ENCODE measurements at places on chromosomes 16 and 17. TPM values are rescaled to one million over a fixed set of nuclear protein-coding genes. Genes with fewer than 3 reads are reported as not detected.

The ARRB2 gene
- total RNA-seq: 201 TPM

The EPX gene
- under 0.01 TPM for total RNA-seq

The CDH13 gene
- total RNA-seq: 0.10 TPM

The HID1 gene
- total RNA-seq: 3.1 TPM

The AOC2 gene
- total RNA-seq: 1.5 TPM

The CLEC18C gene
- 0.31 TPM for total RNA-seq

Data from mononuclear cell (primary cell).